Activated CD4-positive, CD25-positive, alpha-beta regulatory T cell (primary cell): ENCODE measurements at places on chromosomes 1 and 21.

DNA sequence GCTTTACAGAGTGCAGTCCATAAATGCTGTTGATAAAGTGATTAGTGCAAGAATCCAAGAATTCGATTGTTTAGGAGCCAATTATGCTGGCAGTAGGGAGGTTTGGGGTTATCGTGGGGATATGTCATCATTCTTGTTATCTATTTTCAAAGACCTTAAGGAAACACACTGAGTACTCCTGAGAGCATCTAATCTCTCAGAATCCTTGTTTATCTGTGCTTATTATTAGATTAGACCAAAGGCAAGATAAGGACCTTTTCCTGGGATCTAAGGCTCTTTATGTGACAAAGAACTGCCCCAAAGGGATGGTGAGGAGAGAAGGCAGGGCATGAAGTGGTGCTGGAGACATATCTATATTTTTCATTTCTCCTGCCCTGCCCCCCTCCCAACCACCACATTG lies 139.1 kb downstream of the TSEN15 start:
- no peak for DNase-seq

- DNase-seq = no peak
Measured at GRCh38 chr1:244154872-244155531, 103.9 kb downstream of the ZBTB18 start.

GRCh38 chr1:183844806-183845205 lies 39.9 kb downstream of the RGL1 start:
- no peak for DNase-seq

- DNase-seq = no peak
Measured at GRCh38 chr21:41598561-41599431, 90.8 kb upstream of the TMPRSS2 start.

- DNase-seq = no peak
Measured at GRCh38 chr21:37367336-37367702, 746 bp downstream of the DYRK1A start.

DNA sequence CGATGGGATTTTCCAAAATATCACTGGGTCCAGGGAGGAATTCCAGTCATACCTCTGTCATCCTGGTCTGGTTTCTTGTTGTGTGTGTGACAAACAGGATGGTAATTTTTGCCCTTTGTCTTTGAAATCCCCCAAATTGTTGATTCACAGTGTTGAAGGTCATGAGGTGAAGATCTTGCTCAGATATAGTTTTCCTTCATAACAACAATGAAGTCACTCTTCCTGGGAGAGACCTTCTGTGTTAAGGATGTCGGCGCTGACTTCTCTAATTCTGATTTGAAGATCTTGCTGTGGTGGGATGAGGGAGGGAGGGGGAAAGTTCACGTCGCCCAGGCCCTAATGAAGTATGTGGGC lies 32.2 kb upstream of the MPZL1 start:
- no peak for DNase-seq

DNA sequence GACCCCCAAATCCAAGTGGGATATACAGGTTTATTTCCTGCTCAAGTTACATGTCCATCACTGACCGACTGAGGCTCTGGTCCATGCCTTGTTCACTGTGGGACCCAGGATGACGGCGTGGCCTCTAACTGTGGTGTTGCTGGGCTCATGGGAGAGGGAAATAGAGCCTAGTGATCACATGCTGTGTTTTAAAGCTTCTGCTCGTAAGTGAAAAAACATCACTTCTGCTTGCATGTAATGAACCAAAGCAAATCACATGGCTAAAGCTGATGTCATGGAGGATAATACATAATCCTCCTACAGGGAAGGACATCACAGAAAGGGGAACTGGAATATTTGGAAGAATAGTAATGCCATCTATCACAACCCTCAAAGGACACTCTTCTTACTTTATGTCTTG lies 107.6 kb downstream of the FASLG start:
- no peak for DNase-seq

- no peak for DNase-seq
Measured at GRCh38 chr21:22201126-22201525, 1202.9 kb downstream of the NCAM2 start.

DNA sequence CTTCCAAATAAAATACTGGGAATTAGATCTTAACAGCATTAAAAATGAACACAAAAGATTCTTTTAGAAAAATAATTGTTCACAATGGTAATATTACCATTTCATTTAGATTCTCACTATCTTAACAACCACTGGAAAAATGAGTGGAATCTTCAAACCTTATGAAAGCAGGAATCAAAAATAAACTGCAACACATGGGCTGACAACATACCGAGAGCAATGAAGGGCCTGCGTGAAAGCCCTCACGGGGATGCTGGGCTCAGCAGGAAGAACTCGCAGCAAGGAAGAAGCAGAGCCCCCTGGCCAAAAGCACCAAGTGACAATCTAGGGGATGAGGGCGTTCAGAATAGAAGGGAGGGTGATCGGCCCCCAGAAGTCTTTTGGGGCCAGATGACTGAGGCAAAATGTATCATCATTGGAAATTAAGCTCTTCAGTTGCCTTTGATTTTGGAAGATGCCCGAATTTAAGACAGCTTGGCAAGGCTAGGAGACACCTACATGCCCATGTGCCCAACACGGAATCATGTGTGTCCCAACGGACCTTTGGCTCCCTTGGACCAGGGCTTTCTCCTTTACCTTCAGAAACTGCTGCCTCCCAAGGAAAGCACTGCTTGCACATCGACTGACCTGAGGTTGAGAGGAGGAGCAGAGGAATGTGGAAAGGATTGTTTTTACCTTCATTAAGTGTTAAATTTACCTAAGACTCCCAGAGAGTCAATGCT lies 103.9 kb downstream of the TGFBR3 start:
- DNase-seq = no peak

DNA sequence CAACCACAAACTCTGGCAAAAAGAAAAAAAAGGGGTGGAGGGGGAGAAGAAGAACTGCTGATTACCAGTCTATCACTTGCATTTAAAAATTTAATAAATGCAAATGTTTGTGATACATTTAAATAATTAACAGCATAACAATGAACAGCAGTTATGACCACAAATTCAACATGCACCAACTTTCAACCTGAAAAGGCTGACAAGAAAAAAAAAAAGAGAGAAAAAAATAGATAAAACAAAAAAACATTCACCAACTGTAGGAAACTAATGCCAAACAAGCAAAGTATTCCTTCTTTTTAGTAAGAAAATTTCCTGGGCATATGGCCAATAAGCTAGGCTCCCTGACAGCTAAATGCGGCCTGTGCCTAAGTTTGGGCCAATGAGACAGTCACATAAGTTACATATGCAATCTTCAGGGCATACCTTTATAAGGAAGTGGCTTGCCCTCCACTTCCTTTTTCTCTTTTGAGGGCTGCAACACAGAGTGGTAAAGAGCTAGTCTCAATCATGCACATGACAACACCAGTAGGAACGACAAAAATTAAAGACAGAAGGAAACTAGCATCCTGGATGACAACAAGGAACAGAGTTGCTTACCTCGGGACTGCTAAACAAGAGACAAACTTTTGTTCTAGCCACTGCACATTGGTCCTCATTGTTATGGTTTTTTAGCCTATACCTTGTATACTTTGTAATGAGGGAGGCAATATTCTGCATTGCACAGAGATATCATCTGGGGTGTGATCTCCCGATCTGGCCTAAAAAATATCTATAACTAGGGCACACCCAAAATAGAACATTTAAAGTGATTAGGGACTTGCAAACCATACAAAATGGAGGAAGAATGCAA lies 24.2 kb upstream of the PHTF1 start:
- no peak for DNase-seq

DNA sequence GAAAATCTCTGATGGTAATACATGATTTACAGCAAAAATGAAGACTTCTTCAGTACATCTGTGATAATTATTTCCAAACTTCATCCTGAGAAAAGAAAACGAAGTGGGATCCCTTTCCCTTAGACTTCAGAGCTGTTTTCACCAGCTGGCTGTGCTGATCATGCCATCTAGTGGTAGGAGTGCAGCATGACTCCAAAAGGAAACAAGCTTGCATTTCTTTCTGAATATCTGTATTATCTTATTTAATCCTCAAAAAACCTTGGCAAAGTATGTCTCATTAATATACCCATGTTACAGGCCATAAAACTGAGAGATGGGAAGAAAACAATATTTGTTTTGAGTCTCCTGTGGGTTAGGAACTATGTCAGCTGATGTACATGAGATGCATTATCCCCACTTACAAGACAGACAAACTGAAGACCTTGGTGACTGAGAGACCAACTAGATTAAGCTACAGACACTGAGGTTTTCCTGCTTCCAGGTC lies 9.8 kb upstream of the GJA8 start:
- no peak for DNase-seq

- no peak for DNase-seq
Measured at GRCh38 chr1:202275061-202275770, 66.5 kb downstream of the UBE2T start.

GRCh38 chr1:58813361-58813760 lies 29.5 kb upstream of the JUN start:
- DNase-seq = no peak

DNA sequence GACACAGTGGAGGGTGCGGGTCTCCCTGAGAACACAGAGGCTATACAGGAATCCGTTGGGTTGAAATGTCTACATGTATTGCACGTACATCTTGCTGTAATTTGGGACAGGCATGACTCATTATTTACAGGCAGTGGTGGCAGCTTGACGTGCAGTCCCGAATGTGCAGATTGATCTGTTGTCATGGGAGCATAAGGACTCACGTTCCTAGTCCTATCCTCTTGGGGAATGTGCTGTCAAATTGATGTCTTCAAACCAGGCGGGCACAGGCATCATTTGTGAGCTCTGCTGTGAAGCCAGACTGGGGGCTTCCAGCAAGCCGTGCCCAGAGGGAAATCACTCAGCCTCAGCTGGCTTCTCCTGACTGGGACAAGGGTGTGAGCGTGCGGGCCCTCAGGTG lies 40.5 kb downstream of the S100B start:
- DNase-seq = no peak

- DNase-seq = no peak
Measured at GRCh38 chr1:228161362-228161761, 4.2 kb upstream of the IBA57 start.

DNA sequence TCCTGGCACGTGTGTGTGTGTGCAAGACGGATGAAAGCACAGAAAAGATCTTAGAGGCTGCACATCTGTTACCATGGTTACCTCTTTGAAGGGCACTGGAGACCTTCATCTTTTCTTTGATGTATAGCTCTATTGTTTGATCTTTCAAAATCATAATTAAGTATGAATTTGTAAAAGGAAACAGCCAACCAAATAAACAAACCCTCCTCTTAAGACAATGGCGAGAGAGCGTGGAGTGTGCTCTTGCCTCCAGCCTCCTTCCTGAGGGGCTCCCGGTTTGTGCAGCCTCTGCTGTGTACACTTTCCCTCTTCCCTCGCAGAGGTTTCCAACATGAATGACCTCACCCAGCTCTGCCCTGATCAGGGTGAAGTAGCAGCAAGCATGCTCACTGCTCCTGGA lies 27.9 kb downstream of the CACNA1S start:
- no peak for DNase-seq

DNA sequence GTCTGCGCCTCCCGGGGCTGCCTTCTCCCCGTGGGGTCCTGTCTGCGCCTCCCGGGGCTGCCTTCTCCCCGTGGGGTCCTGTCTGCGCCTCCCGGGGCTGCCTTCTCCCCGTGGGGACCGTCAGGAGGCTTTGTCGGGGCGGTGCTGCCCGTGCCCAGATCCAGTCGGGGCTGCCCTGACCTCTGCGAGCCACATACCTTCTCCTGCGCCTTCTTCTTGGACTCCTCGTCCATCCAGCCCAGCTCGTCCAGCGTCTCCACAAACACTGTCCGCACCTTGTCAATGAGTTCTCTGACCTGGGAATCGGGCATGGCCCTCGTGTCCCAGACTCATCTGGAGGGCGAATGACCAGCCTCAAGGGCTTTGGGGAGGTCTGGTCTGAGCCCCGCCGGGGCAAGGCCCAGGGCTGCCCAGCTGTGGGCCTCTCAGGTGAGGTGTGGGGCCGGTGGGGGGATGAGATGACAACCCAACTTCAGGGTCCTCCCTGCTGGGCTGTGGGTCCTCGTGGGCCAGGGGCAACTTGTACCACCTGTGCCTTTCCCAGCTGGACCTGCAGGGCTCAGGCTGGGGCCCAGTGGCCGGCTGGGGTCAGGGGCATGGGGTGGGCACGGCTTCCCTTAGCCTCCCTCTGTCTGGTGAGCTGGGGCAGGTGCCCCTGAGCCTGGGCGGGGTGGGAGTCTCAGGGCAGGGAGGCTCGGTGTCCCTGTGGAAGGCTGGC lies 9.4 kb downstream of the PRXL2B start:
- DNase-seq = no peak

DNA sequence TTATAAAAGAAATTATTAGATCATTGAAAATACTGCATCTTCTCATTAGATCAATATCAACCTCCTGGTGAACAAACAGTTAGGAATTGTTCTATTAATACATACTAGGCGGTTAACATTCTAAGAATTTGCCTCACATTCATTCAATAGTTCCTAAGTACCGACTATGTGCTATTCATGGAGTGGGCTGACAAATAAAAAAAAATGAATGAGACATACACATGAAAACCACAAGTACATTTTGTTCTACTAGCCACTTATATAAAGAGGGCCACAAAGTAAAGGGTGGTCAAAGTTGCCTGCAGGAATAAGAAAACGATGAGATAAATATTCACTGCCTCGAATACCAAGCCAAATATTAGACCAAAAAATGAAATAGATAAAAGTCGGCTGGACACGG lies 294.4 kb downstream of the SDCCAG8 start:
- no peak for DNase-seq

- DNase-seq = no peak
Measured at GRCh38 chr1:235532360-235532759, 28.1 kb upstream of the B3GALNT2 start.

- DNase-seq = no peak
Measured at GRCh38 chr1:236502972-236503639, 20.7 kb upstream of the LGALS8 start.

DNA sequence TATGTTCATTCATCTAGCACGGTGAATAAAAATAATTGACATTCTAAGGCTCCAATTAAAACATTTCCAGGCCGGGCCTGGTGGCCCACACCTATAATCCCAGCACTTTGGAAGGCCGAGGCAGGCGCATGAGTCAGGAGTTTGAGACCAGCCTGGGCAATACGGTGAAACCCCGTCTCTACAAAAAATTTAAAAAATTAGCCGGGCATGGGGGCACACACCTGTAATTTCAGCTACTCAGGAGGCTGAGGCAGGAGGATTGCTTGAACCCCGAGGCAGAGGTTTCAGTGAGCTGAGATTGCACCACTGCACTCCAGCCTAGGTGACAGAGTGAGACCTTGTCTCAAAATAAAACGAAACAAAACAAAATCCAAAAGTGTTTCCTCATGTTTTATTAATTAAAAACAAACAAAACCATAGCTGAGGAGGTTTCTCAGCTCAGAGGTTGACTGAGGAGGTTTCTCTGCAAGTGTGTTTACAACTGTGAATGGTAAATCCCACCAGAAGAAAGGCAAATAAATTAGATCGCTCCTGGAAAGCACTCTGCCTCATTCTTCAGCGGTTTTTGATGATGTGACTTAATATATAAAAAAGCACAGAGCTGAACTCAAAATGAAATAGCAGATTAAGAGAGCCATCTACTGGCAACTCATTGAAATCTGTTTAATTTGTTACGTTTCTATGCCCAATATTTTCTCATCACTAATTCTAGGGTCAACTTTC lies 37.7 kb upstream of the ATG4C start:
- DNase-seq = no peak
